ENCODE measurements at places on chromosomes 6 and 20.
A peak's percentile ranks its signal among the peaks of the same experiment; 100 is the strongest.

GRCh38 chr6:8054276-8054675, 9.9 kb downstream of the BLOC1S5 start:
- no peak for DNase-seq

DNA sequence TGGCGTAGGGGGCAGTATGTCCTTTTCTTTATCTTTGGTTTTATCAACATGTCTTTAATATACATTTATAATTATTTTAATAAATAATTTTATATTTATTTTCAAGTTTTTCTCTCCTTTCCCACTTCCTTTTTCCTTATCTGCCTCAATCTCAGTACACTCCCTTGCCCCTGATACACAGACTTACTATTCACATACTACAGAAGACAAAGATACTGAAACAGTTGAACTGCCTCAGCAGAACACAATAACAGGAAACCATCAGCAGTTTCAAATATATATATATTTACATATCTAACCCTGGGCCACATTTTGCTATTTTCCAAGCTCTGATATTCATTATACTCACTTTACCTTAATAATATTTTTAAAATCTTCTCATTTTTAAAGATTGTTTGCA, 19.8 kb downstream of the IBTK start:
- DNase-seq, result no peak

GRCh38 chr6:154721460-154721859, 11.8 kb upstream of the SCAF8 start:
- no peak for DNase-seq

- no peak for DNase-seq
These were observed 339.6 kb upstream of the PRDM1 start for GRCh38 chr6:105746509-105746908.

GRCh38 chr20:47860049-47860830, 75.0 kb upstream of the SULF2 start:
- DNase-seq, result no peak

GRCh38 chr20:31566319-31566657, 38.8 kb upstream of the ID1 start:
- DNase-seq, result no peak

- no peak for DNase-seq
These were observed 127.3 kb downstream of the TNFRSF21 start for GRCh38 chr6:47182291-47182957.

DNA sequence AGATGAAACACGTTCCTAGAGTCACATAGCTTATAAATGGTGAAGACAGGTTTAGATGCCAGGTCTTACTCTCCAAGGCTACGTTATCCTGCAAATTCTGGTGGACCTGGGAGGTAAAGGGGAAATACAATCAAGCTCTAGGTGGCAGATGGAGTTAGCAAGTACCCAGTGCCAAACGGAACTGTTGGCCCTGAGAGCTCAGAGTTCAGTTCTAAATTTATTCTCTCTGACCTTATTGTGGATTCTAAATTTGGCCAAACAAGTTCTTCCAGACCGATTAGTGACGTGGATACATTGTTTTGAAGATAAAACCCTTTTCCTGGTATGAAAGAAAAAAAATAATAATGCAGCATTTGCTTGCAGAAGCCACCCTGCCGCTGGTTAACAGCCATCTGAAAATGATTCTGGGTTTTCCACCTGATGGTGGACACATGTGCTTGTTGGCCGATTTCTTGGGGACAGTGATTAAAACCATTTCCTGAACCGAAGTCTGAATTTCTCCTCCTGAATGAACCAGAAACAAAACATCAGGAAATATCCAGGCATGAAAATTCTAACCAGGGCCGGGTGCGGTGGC, 32.5 kb downstream of the RIPOR3 start:
- DNase-seq, result no peak

- DNase-seq, result no peak
These were observed 37.3 kb downstream of the TRAM2 start for GRCh38 chr6:52539607-52540006.

- peak; percentile 86 for DNase-seq
These were observed 4.5 kb upstream of the TAF8 start for GRCh38 chr6:42045538-42046460.

DNA sequence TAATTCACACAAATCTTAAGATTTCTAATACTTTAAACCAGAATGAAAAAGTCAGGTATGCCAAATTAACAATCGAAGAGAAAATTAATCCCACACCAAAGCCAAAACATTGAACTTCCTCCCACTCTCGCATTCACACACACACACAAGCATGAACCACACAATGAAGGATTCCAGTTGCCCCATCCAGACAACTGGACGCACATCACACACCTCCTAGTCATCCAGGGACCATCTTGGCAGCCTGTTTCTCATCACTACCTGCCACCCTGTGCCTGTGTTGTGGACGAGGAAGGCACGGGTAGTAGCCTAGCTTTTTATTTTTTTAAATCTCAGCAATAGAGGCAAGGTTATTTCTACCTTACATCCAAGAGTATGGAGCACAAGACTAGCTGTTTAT, 15.2 kb downstream of the B4GALT5 start:
- DNase-seq, result no peak

DNA sequence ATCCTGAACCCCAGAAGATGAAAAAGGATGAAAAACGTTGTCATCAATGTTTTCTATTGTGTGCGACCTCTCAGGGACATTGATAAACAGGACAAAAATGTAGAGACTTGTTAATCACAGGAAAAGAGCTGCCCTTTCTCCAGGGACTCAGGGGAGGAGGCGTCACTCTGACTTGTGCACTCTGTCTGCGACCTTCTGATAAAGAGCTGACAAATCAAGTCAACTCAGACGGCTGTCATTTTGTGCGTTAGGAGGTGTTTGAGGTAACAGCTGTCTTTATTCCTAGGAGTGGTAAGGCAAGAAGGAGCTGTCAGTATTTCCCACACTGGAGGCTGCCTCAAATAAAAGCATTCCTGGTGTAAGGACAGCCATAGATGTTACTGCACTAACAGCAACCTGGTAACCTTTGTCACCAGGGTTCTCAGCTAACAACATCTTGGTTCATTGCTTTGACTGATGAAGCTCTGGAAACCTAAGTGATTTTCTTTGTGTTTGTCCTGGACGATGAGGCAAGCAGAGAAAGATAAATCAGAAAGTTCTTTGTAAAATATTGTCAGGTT, 38.6 kb upstream of the NXT1 start:
- DNase-seq, result no peak

DNA sequence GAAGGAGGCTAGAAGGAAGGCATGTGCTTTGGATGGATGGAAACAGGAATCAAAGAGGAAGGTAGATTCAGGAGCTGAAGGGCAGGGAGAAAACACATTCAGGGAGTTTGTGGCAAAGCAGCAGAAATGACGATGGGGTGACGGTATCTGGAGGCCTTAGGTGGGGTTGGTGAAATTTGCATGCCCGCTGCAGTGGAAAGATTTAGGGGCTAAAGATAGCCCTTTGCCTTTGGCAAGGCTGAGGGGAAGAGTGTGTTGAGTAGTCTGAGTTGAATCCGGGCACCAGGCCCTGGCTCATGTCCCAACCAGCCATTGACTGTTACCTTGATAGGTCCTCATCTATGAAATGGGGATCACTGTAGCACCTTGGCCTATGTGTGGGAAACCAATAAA, 1.3 kb downstream of the GZF1 start:
- no peak for DNase-seq

- DNase-seq, result no peak
These were observed 68.5 kb downstream of the EYA2 start for GRCh38 chr20:46963196-46963529.

GRCh38 chr20:37622728-37623127, 71.1 kb upstream of the CTNNBL1 start:
- DNase-seq, result no peak

- DNase-seq, result peak; percentile 35
These were observed at the start of gene HFE for GRCh38 chr6:26087284-26088115. Gene HFE, plus strand, starts transcription at chr6:26087429. Its CDS starts 12 bp downstream, at chr6:26087441.

DNA sequence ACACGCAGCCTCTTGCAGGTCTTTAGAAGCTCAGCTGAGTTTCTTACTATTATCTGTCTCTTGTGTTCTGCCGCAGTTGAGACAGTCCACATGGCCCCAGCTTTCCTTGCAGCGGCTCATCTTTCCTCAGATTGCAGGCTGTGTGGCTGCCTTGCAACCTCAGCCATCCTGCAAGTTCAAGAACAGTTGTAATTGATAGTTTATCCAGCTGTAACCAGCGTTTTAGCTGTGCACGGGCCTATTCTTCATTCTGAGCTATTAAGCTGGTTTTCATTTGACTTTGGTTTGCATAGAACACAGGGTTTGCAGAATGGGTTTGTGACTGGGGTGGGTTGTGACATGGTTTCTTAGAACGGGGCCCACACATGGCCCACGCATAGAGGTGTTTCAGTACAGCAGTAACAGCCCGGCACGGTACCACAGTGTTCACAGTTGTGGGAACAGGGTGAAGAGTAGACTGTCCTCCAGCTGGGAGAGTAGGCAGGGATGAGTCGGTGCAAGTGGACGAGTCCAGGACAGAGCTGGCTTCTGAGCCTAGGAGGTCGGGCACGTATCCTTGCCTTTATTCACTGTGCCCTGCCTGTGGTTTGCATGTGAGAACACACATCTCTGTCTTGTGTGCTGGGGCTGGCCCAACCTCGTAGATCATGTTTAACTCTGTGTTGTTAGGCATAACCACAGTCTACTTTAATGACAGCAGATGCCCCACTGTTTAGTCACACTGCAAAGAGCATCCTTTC, 89.2 kb downstream of the RPP40 start:
- DNase-seq, result no peak

DNA sequence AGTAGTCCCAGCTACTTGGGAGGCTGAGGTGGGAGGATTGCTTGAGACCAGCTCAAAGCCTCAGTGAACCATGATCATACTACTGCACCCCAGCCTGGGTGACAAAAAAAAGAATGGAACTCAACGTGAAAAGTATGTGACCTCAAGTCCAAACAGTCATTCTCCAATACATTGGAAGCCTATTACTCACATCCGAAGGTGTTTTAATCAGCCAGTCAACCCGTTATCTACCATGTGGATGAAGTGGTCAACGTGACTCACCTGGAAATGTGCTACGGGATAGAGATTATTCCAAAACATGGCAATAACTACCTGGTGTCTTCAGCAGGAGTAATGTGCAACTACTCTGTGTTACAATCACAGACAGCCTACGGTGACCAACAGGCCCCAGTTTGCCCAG, 85.8 kb upstream of the TOP1 start:
- no peak for DNase-seq

DNA sequence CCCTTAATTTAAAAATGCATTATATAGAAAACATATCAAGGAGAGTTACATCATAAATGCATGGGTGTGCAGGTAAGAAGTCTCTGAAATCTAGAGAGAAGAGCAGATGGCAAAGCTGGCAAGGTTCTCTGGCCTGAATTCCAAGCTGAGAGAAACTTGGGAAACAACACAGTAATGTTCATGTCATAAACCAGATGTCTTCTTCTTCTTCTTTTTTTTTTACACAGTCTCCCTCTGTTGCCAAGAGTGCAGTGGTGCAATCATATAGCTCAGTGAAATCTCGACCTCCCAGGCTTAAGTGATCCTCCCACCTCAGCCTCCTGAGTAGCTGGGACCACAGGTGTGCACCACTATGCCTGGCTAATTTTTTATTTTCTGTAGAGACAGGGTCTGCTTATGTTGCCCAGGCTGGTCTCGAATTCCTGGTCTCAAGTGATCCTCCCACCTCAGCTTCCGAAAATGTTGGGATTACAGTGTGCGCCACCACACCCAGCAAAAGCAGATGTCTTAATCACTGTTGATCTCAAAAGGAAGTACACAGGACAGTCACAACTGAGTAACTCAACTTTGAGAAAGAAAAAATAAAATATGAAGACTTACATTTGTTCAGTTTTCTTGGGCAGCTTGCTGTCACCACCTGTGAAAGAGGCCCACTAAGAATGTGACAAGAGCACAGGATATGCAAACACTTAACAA, 77.3 kb downstream of the DNAAF9 start:
- no peak for DNase-seq

GRCh38 chr6:118770835-118771234, 119.4 kb upstream of the CEP85L start:
- DNase-seq, result no peak

DNA sequence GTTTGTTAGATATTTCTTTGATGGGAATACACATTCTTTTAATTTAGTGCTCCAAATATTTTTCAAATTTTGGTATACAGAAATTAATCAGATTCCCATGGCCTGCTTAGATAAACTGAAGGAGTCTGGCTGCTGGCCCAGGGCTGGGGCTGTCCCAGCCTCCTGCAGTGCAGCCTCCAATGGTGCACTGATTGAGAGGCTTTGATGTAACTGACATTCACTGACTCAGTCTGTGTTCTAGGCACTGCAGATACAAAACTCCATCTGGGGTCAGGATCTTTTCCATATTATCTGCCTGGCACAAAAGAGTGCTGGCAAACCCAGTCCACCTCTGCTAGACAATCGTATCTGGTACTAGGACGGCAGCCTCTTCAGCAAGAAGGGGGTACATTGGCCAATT, 64.8 kb downstream of the GRIK2 start:
- no peak for DNase-seq

- DNase-seq, result no peak
These were observed 264.7 kb downstream of the ZNF217 start for GRCh38 chr20:53328961-53329360.

DNA sequence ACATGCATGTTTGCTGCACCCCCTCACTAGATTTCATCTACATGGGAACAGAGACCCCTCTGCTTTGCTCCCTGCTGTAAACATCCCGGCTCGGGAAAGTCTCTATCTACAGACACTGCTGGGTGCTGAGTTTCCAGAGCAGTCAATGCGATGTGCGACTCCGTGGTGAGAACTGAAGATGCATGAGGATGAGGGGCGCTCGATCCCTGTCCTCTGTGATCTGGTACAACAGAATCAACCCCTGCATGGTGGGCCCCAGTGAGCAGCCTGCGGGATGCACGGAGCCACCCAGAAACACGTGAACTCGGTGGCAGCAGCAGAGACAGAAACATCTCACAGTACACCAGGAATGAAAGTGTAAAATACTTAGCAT, 83.1 kb downstream of the THBS2 start:
- DNase-seq, result no peak

GRCh38 chr6:152416652-152417051, 220.5 kb downstream of the SYNE1 start:
- no peak for DNase-seq

DNA sequence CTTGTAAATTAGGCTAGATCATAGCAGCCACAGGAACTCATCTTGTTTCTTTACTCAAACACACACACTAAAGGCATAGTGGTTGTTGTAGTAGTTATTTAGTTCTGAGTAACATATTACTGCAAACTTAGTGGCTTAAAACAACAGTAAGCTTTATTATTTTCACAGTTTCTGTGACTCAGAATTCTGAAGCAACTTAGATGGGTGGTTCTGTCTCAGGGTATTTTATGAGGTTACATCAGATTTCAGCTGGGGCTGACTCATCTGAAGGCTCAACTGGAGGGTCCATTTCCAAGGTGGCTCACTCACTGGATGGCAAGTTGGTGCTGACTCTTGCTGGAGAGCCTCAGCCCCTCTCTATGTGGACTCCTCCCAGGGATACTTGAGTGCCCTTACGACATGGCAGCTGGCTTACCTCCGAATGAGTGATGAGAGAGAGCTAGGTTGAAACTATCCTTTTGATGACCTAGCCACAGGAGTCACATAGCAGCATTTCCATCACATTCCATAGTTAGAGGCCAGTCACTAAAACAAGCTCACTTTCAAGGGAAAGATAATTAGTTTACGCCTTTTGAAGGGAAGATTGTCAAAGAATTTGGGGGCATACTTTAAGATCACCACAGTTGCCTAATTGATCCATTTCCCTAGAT, 136.5 kb upstream of the PRND start:
- DNase-seq, result no peak

- DNase-seq, result no peak
These were observed 45.1 kb upstream of the FAM83D start for GRCh38 chr20:38880952-38881735.
